ENCODE measurements at places on chromosomes 12 and 14.

- DNase-seq: no peak
Measured at GRCh38 chr12:23831739-23832138, 117.7 kb downstream of the SOX5 start.

- no peak for DNase-seq
Measured at GRCh38 chr14:83548061-83548839, 1981.7 kb upstream of the FLRT2 start.

GRCh38 chr12:58387199-58387598, 445.8 kb downstream of the ATP23 start:
- DNase-seq: no peak

DNA sequence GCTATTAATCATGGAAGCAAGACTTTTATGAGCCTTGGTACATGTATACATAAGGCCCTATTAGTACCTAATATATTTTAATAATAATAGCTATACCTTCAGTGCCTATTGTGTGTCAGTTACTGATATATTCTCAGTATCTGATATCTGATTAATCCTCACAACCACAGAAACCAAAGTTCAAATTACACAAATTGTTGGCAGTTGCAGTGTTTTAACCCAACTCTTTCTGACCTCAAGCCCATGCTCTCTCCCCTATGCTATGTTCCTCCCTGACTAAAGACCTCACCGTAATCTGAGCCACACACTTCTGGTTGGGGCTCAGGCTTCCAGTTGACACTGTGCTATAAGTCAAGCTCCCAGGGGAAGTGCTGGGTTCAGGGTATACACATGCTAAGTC, 214.4 kb downstream of the SPTSSA start:
- no peak for DNase-seq

DNA sequence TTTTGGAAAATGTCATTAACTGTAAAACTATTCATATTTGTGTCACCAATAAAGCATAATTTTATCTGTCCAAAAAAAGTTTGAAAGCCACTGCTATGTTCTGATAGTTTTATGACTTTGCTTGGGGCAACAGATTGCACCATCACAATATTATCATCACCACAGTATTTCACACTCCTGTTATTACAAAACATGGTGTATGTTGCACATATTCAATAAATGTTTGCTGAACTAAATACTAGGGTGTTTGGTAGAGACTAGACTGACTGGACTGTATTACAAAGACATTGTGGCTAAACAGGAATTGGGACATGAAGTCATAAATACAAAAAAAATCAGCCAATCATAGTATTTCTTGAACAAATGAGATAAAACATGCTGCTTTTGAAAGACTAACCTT, 55.1 kb downstream of the PAWR start:
- no peak for DNase-seq

GRCh38 chr12:100868487-100868886, 73.9 kb downstream of the ANO4 start:
- DNase-seq: no peak

- DNase-seq: no peak
Measured at GRCh38 chr14:24409192-24409591, 10.4 kb downstream of the NYNRIN start.

DNA sequence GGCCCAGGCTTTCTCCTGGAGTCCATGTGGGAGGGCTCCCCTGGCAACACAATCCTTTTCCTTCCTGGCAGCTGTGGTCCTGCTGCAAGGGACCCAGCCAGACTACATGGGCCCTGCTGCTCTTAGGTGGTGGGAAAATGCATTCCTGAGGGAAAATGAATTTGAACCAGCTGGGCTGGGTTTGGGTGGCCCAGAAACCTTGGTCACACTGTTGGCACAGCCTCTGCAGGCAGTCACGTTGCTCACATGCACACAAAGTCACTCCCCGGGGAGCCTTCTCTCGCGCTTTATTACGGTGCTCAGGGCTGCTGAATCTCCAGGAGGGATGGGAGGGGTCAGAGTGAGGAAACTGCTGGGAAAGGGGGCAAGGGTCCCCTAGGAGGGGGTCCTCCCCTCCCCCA, 17.2 kb downstream of the PLEKHG3 start:
- no peak for DNase-seq

GRCh38 chr12:84159260-84159659, 753.3 kb downstream of the SLC6A15 start:
- no peak for DNase-seq

GRCh38 chr12:66607147-66607546, 71.7 kb downstream of the GRIP1 start:
- DNase-seq: no peak

- no peak for DNase-seq
Measured at GRCh38 chr12:104652910-104653309, 196.2 kb downstream of the CHST11 start.

GRCh38 chr12:92186038-92186470, 40.4 kb upstream of the BTG1 start:
- no peak for DNase-seq

GRCh38 chr12:12503384-12504078, 59.1 kb downstream of the DUSP16 start:
- DNase-seq: peak; percentile 39

- no peak for DNase-seq
Measured at GRCh38 chr14:22381766-22382165, 207.3 kb downstream of the DAD1 start.

DNA sequence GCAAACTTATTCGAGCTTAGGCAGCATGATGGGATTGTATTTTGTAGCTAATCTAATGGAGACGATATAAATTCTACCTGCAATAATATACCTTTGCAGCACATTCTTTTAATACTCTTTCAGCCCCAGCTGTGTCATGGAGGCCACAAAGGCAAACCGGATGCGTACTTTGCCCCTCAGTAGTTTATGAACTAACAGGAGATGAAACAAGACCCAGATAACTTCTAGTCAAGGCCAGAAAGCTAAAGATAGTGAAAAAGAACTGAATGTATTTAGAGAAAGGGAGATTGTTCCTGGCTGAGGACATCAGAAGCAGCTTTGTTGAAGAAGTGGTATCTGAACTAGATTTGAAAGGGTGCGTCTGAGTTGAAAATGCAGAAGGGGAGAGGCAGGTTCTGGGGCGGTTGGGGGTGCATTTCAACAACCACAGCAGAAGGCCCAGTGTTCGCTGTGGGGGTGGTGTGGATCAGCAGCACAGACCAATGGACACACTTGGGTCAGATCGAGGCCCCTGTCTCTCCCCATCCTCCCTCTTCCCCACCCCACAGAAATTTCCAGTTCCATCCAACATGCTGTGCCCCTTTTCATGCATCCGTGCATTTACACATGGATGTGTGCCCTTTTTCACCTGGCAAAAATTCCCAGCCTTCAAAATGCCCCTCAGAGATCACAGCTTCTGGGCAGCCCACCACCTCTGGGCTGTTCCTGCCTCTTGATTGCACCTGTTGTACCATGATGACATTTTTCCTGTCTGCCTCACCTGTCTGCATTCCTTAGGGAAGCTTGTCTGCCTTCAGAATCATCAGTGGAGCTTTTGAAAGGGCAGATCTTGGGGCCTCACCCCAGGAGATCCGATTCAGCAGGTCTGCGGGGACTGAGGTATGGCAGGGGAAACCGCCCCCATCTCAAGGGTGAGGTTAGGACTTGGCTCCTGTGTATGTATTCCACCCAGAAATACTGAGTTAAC, 2.2 kb downstream of the ZNF839 start:
- no peak for DNase-seq
